Urinary bladder (tissue), 4 donors: ENCODE measurements at places on chromosomes 2 and 18.

- no peak for DNase-seq
Observed at GRCh38 chr18:51278045-51278649, 80.7 kb upstream of the MEX3C start.

DNA sequence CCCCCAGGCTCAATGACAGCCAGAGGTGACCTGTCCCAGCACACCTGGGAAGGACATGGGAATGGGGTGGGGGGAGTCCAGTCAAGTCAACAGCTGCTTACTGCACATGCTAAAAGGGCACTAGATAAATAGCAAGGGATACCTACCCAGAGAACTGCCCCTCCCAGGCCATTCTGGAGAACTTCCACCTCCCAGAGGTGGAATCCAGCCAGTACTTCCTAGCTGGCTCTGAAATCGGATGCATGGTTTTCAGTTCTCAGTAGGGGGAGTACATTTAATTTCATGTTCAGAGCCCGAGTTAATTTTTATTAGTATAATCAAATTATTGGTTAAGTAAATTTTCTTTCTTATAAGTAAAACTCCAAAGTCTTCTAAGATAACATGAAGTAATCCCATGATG lies 28.9 kb upstream of the ITGA6 start:
- no peak for DNase-seq

GRCh38 chr2:233768076-233768475 lies 8.0 kb downstream of the UGT1A1 start:
- DNase-seq = no peak

- DNase-seq = no peak
Observed at GRCh38 chr2:161353543-161353942, 45.3 kb downstream of the PSMD14 start.

DNA sequence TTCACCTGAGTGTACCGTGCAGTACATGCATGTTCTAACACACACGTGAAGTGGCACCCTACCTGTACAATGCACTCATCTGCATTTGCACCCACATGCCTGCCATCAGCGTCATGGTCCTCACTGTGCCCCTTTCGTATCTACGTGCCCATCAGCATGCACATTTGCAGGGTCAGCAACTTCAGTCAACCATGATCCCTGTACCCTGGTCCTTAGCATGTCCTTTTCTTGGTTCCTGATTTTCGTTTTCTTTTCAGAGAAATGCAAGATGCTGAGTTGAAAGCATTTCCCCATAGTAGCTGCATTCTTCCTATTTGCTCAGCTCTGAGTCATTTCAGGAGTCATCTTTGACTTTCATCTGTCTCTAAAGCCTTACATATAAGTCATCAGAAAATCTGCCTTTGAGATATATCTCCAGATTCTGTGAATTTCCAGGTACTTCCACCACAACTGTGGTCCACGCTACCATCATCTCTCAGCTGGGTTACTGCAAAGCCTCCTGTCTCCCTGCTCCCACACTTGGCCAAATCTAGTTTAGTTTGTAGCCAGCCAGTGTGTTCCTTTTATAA lies 14.7 kb upstream of the PUM2 start:
- DNase-seq = no peak
